HS-27A (cell line): ENCODE measurements at places on chromosomes 2 and 18.

DNA sequence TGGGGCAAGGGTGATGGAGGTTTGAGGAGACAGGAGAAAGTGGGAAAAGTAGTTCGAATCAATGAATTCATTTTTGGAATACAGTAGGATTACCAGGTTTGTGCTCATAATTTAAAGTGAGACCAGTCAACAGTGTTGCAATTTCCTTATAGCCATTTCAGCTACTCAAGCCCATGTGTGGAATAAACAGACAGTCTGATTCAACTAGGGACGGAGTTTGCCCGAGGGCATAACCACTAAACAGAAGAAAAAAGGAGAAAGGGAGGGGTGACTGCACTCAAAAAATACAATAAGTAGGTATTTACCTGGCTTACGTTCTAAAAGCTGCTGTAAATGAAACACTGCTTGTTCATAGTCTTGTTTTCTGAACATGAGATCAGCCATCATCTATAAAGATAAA, 55.2 kb downstream of the TTC21B start:
- DNase-seq: no peak

DNA sequence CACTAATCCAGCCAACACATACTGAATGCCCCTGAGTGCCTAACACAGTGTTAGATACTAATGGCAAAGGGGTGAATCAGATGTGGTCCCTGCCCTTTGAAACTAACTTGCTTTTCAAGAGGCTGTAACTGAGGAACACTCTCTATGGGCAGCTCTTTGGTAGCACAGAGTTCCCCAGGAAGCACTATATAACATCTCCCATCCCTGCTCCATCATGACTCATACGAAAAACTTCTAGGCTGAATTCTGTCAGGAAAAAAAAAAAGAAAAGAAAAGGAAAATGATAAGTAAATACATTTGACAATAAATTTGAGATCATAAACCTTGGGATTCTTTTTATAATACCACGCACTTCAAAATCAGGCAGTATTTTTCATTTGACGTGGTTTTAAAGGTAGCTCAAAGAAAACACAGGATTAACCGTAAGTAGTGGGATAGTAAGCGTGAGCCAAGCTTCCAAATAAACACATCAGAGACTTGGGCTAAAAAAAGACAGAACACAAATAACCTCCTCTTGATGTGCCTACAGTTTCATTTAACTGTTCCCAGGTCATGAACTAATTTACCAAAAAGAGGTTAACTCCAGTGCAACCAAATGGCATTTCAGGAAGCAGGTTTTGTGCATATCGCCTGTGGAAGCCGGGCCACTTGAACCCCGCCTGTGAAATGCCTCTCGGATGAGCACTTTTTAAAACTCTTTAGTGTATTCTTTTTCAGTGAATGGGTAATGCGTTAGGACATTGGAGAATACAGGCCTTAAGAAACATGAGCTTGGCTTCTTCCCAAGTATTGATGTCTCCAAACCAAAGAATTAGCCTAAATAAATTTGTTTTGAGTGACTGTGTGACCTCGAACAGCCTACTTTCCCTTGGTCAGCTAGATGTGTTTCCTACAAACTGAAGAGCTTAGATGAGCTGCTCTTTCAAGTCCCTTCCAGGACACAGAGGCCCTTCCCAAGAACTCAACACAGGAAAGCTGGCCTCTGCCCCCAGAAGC, 42.0 kb downstream of the RDH14 start:
- DNase-seq: peak; percentile 51

DNA sequence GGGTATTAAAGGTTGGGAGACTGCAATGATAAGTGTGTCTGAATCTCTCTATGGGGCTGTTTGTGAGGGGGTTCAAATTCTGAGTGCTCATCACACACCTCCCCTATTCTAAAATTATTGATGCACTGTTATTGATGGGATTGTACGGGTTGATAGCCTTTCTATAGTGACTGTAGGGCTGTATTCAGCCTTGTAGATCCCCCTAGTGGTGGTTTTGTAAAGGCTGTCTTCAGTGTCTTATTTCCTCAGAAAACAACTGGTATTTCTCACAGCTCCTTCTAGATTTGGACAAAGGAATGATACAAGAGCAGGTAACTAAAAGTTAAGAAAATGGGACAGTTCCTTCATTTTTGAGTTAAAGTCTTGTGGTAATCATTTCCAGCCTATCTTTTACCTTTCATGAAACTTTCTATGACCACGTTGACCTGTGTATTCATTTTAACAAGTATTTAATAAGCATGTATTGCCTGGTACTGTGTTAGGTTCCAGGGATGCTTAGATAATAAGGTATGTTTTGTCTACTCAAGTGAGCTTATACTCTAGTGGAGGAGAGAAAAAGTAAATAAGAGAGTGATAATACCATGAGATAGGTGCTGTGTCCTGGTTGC, 21.2 kb downstream of the SMAD4 start:
- DNase-seq: no peak

DNA sequence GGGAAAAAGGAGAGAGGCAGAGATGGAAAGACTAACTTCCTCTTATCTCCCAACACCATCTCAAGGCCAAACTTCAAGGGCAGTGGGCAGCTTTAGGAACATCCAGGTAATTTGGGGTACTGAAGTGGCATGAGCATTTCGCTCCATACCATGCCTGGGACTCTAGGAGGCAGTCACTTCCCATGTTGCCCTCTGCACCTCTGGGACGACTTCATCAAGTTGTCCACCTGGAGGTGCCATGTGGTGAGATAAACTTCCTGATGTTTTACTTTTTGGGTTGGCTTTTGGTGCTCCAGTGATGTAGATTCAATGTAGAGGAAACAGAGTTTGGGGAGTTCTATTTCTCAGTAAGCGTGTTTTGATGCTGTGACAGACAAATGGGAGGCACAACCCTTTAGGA, 56.3 kb upstream of the UPP2 start:
- no peak for DNase-seq

- no peak for DNase-seq
These were observed 190.0 kb upstream of the SESTD1 start for GRCh38 chr2:179454443-179455171.

DNA sequence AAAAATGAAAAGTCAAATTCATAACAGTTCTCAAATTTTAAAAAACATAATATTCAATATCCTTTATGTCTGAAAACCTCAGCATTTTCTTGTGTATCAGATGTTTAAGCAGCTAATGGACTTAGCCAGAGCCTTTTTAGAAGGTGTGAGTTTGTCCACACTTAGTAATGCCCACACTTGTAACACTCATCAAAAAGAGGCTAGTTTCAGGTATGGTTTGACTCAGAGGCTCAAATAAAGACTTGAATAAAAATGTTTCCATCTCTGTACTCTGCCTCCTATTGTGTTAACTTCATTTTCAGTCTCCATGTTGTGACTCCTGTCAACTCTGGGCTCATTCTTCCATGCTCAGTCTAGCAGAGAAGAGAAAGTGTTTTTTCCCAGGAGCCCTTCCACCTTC, 311.6 kb downstream of the IRS1 start:
- no peak for DNase-seq

GRCh38 chr18:35770376-35771014, 189.0 kb downstream of the GALNT1 start:
- DNase-seq: no peak

GRCh38 chr2:142876423-142876822, 1.0 kb upstream of the KYNU start:
- no peak for DNase-seq

DNA sequence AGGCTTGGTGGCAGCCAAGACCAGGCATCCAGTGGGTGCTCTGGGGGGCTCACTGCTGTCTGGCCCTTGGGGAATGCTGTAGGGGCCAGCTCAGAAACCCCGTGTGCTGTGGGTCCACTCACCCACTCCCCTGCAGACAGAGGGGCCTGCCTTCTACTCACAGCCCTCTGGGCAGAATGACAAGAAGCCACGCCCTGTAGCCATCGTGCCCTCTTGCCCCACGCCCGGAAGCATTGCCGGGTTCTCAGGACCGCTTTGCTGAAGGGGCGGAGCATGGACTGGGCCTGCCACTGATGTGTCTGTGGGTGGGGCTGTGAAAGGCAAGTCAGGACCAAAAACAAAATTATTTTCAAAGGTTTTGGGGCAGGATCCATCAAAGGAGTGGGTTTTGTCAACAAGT, 27.8 kb downstream of the GLI2 start:
- no peak for DNase-seq

- DNase-seq: no peak
These were observed 54.4 kb upstream of the LINC00305 start for GRCh38 chr18:64203295-64203694.
